ENCODE measurements at places on chromosomes 16 and 17.

- DNase-seq, result no peak
Observed at GRCh38 chr16:54116124-54116655, 170.4 kb downstream of the IRX3 start.

GRCh38 chr16:73339821-73340220 is 291.9 kb upstream of the ZFHX3 start:
- no peak for DNase-seq

GRCh38 chr16:19822533-19822932 is 62.1 kb downstream of the GPRC5B start:
- no peak for DNase-seq

- no peak for DNase-seq
Observed at GRCh38 chr16:1137604-1138003, 15.3 kb upstream of the CACNA1H start.

GRCh38 chr17:36937001-36937958 is at the start of gene LHX1:
Gene LHX1 (plus strand): TSS chr17:36937475. CDS start chr17:36938198, 723 bp downstream.
- no peak for DNase-seq
